ENCODE measurements at places on chromosomes 13 and 19. TPM values are rescaled to one million over a fixed set of nuclear protein-coding genes. Genes with fewer than 3 reads are reported as not detected.

The MBD3L2 gene
- not detected for total RNA-seq

The SMIM44 gene
- total RNA-seq, result not detected

The ZNF99 gene
- not detected for total RNA-seq

The MEX3D gene
- 28.2 TPM for total RNA-seq

The TCF3 gene
- total RNA-seq, result 66.6 TPM

The CFD gene
- 1,761 TPM for total RNA-seq

The CABP5 gene
- total RNA-seq, result not detected

The RGS9BP gene
- 0.24 TPM for total RNA-seq

The ZNF77 gene
- total RNA-seq, result 4.5 TPM

The ZNF493 gene
- 8.6 TPM for total RNA-seq

The KLK11 gene
- not detected for total RNA-seq

The ARL11 gene
- total RNA-seq, result not detected

The BRME1 gene
- total RNA-seq, result 0.20 TPM

The KLK7 gene
- not detected for total RNA-seq

The TNFSF13B gene
- total RNA-seq, result 2.7 TPM

The SH3GL1 gene
- 86.1 TPM for total RNA-seq

The APOC1 gene
- 266 TPM for total RNA-seq

The C19orf81 gene
- total RNA-seq, result not detected

The KLK6 gene
- not detected for total RNA-seq

The SEMA6B gene
- 12.2 TPM for total RNA-seq

The IFNL1 gene
- not detected for total RNA-seq

The DHX34 gene
- total RNA-seq, result 5.3 TPM

The NXNL1 gene
- not detected for total RNA-seq

The RFXAP gene
- 1.3 TPM for total RNA-seq

The PRX gene
- 2.4 TPM for total RNA-seq

The CACNA1A gene
- total RNA-seq, result 0.93 TPM

The ZNF101 gene
- 4.2 TPM for total RNA-seq

The POLRMT gene
- 31.3 TPM for total RNA-seq

The SIGLEC7 gene
- total RNA-seq, result not detected

The ACP7 gene
- total RNA-seq, result not detected

The CXCL17 gene
- total RNA-seq, result not detected

The URAD gene
- not detected for total RNA-seq

The DLL3 gene
- 0.68 TPM for total RNA-seq

The LYPD3 gene
- 0.75 TPM for total RNA-seq

The PDE4A gene
- 16.1 TPM for total RNA-seq

The GAPDHS gene
- total RNA-seq, result not detected

The DENND1C gene
- not detected for total RNA-seq

The TGDS gene
- total RNA-seq, result 10.9 TPM

The RNF113B gene
- total RNA-seq, result not detected

The MEDAG gene
- 78.1 TPM for total RNA-seq

The KLK2 gene
- not detected for total RNA-seq

The SOX1 gene
- total RNA-seq, result not detected

The C5AR1 gene
- total RNA-seq, result 0.05 TPM

The ANGPTL8 gene
- not detected for total RNA-seq

The ZNF260 gene
- 10.5 TPM for total RNA-seq

The NDUFA11 gene
- total RNA-seq, result 297 TPM

The PSMD8 gene
- 204 TPM for total RNA-seq
